RCC 7860 (cell line): ENCODE measurements at places on chromosomes 3 and 15.
A peak's percentile ranks its signal among the peaks of the same experiment; 100 is the strongest.

DNA sequence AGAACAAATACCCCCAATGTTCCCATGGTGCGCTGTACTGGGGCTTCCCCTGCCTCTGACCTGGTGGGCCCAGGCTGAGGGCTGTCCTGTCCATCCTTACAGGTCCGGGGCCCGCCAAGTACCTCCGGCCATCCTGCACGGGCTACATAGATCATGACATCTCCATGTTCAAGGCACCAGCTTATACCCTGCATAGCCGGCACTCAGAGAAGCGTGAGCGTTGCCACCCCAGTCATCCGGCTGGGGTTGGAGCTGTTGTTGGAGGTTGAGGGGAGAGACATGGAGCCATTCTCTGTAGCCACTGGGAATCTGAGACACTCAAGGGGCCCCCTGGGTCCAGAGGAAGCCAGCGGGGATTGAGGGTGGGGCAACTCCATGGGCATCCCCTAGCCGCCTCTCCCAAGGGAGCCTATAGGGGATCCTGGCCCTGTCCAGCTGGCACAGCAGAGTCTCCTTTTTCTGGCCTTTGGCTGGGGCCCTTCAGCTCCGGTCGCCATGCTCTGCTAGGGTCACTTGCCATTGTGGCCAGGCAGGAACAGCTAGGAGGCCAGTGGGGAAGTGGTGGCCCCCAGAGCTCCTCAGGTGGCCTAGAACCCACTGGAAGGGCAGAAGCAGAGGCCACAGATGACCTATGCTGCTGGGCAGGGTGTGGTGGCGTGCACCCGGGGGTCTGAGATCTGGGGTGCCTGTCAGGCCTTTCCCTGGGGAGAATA, 12.5 kb upstream of the CSPG4 start:
- no peak for DNase-seq

GRCh38 chr3:128701342-128702212, 24.4 kb upstream of the RAB7A start:
- DNase-seq, result no peak

GRCh38 chr15:83380682-83381081, 66.5 kb upstream of the SH3GL3 start:
- DNase-seq, result peak; percentile 69

DNA sequence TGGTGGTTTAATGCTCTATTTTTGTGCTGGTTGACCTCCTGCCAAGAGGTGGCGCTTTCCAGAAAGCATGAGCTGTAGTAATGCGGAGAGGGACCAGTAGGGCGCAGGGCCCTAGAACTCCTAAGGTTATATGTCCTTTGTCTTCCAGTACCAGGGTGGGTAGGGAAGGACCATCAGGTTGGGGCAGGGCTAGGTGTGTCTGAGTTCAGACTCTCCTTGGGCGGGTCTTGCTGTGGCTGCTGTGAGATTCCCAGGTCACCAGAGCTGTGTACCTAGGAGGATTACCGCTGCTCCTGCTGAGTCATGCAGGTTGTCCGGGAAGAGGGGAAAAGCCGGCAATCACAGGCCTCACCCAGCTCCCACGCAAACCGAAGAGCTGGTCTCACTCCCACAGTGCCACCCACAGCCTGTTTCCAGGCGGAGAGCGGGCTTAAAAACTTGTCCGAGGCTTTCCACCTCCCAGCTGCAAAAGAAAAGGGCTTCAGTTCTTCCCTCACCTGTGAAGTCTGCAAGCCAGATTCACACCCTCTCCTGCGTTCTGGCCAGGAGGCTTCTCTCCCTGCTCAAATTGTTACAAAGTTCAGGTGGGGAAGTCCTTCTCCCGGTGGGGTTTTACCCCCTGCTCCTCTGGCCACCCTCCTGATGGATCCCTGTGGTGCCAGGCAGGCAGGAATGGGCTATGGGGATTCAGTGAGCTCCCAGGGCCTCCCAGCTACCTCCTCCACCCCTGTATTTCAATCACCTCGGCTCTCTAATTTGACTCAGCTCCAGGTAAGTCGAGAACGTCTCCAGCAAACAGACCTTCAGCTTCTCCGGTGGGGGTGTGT, 37.7 kb upstream of the BCHE start:
- no peak for DNase-seq

- DNase-seq, result peak; percentile 57
These were observed 124.2 kb downstream of the IMPG2 start for GRCh38 chr3:101195951-101196713.

GRCh38 chr3:55156851-55157650, 229.2 kb upstream of the LRTM1 start:
- peak; percentile 54 for DNase-seq

GRCh38 chr3:187667526-187667925, 2.7 kb downstream of the SST start:
- no peak for DNase-seq

DNA sequence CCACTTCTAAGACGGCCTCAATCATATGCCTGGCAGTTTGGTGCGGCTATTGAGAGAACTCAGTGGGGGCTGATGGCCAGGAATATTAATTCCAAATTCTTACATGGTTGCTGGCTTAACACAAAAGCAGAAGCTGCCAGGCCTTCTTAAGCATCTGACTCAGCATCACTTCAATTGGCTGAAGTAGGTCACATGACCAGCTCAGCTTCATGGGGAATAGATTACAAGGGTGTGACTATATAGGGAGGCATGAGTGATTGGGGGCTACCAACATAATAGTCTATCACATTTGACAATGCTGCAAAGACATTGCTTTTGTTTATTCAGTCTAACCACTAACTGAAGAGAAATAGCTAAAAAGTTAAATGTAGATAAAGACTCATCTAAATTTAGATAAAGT, 101.6 kb upstream of the ANKRD28 start:
- peak; percentile 35 for DNase-seq

- DNase-seq, result no peak
These were observed 17.4 kb upstream of the ATP2B2 start for GRCh38 chr3:10522646-10523303.

- DNase-seq, result no peak
These were observed 117.2 kb upstream of the PLXNA1 start for GRCh38 chr3:126865736-126866135.

DNA sequence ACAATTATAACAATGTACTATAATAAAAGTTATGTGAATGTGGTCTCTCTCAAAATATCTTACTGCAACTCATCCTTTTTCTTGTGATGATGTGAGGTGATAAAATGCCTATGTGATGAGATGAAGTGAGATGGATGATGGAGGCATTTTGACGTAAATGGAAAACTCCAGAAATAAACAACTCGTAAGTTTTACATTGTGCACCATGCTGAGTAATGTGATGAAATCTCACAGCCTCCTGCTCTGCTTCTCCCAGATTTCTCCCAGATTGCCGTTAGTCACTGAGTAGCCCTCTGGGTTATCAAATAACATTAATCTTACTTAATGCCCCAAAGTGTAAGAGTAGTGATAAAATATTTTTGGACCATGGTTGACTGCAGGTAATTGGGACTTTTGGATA, 64.8 kb upstream of the SLCO2A1 start:
- DNase-seq, result no peak

GRCh38 chr3:42732196-42732828, 29.7 kb upstream of the HHATL start:
- DNase-seq, result no peak

GRCh38 chr3:86890741-86891396, 100.1 kb downstream of the VGLL3 start:
- no peak for DNase-seq

DNA sequence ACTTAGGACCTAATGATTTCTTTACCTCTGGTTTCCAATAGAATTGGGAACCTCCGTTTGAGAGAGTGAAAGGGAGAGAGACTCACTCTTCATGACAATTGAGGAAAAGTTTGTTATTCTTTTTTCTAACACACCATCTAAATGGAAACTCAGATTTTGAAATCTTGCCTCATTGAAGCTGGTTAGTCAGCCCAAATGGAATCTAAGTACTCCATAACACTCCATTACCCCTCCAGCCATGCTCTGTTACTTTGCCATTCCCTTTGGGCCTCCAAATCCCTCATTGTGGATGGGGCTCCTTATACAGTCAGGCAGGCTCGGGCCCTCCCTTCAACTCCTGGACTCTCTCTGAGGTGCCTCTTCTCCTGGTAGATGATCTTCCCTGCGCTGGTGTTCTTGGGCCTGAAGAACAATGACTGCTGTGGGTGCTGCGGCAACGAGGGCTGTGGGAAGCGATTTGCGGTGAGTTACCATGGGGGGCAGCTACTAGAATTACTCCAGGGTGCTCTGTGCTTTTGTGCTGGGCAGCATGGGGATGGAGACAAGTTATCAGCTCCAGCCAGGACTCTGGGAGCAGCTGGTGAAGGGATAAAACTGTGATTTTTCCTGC, 1.1 kb downstream of the TM4SF4 start:
- DNase-seq, result no peak

DNA sequence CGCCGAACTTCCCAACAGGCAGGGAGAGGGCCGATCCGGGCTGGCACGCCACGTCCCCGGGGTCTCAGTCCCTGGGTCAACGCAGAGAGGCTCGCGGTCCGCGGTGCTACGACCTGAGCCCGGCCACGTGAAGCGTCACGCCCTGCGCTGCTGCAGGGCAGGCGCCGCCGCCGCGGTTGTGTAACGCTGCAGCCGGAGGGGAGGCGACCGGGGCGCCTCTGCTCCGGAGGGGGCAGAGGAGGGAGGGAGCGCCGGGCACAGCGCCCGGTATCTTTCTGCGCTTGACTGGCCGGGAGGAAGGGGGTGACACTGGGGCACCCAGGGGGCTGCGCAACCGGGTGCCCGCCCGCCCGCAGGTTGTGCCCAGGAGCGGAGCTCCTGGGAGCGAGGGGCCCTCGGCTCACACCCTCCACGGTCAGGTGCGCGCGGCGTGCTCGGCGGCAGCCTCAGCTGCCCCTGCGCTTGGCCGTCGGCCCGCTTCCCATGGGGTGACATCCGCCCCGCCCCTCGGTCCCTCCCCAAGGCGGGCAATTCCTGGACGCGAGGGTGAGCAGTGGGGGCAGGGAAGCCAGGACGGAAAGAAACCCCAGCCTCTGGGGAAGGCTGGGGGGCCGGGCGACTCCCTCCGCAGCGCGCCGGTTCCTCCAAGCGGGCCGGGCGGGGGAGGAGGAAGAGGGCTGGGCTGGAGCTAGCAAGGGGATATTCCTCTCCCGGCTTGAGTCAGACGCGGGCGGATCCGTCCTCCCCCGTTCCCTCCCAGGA, 852 bp upstream of the BHLHE40 start:
- DNase-seq, result peak; percentile 91

GRCh38 chr3:51709004-51709420, 2.1 kb downstream of the GRM2 start:
- no peak for DNase-seq

- DNase-seq, result no peak
These were observed 24.5 kb downstream of the IQGAP1 start for GRCh38 chr15:90412356-90413194.

DNA sequence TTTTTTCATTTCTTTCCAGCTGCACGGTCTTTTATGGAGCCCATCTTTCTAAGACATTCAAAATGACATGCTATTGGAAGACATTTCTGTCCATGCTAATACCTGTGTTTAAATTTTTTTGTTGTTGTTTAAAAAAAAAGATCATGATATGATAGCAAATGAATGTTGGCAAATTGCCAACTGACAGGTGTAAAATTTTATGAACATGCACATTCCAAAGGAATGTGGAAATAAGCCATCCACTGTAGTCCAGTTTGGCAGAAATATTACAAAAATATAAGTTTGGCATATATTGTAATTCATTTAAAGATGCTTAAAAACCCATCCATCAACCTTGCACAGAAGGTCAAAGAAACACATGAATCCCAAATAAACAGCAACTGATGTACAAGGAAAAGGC, 75.6 kb upstream of the WNT5A start:
- no peak for DNase-seq

- DNase-seq, result no peak
These were observed 35.4 kb upstream of the ESYT3 start for GRCh38 chr3:138398791-138399575.

- no peak for DNase-seq
These were observed 46.2 kb downstream of the IGSF11 start for GRCh38 chr3:118988198-118989130.

DNA sequence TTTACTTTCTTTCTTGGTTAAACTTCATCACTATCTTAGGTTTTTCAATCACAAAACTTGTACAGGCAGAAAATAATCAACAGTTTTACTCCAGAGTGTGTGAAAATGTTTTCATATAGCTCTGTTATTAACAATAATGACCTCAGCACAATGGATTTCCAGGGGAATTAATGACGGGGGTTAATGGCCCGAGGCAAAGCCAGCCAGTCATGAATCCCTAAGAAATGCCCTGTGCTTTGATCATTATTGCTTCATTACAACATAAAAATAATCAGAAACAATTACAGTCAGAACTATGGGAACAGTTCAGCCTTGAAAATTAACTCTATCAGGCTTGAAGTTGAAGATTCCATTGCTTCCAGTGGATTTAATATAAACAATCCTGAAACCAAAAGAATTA, 875.4 kb downstream of the ROBO2 start:
- no peak for DNase-seq

DNA sequence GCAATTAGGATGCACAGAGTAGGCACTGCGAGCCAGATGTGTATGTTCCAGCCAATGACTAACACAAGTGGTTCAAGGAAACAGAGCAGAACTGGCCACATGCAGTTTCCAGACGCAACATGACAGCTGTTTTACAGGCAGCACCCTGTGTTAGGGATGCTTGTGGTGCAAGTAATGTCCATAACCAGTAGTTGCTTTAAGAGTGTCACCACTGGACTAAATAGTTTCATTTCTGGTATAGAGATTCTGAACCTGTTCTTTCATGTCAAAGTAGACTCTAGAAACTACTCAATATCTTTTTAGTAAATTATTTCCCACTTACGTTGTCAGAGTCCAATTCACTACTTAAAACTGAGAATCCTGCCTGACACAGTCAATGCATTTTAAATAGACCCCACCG, 14.5 kb upstream of the LPP start:
- no peak for DNase-seq

DNA sequence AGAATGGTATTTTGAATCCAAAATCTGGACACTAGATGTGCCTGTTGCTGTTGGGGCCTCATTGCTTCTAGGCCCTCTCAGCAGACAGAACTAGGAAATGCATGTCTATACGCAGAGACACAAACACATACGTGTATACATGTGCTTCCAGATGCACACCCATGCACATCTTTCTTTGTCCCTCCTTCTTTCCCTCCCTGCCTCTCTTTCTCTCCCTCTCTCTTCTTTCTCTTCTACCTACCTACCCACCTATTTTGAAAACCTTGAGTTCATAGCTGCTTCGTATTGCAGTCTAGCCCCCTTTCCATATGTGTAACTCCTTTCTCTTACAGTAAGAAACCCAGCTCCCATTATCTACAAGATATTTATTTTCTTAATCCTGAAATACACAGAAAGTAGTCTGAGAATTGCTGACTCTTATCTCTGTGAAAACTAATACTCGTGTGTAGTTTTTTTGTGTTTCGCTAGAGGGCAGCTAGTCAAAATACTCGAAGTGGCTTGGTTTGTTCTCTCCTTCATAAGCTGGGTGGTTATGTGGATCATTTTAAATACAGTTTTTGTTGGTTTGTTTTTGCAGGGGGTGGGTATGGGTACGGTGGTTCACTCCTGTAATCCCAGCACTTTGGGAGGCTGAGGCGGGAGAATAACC, 18.5 kb downstream of the RPL32 start:
- DNase-seq, result no peak

GRCh38 chr15:60875681-60876080, 353.4 kb downstream of the RORA start:
- no peak for DNase-seq

GRCh38 chr15:101267320-101268104, 9.8 kb downstream of the SELENOS start:
- peak; percentile 4 for DNase-seq

GRCh38 chr3:126442856-126443242, 32.8 kb downstream of the ZXDC start:
- no peak for DNase-seq

- no peak for DNase-seq
These were observed 7.8 kb downstream of the FBXL22 start for GRCh38 chr15:63605036-63605435.
